ENCODE measurements at places on chromosomes 6 and 20.

DNA sequence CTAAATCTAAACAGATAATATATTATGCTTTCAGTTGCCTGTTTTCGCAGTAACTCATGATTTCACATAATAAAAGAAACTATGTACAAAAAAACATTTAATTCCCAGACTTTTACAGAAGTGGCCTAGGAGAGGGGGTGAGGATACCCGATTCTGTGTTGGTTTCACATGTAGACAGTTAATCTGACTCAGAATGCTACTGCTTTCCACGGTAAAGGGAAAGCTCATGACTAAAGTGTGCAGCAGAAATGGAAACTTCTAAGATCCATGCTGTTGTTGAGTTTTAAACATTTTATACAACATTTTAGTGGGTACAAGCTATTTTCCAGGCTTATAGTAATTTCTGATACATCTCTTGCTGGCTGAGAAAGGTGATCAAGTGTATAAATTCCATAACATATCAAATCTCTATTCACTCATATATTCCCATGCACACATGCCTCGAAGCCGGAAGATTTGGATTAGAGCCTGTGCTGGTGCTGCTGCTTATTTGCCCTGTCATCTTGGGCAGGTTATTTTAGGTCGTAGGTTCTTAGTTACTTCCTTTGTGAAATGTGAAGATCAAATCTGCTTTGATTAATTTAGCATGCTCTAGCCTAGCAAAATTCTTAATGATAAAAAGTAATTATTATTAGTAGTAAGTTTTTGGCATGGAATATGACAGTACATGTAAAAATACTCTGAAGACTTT is 896.7 kb upstream of the MAP3K7 start:
- DNase-seq = no peak

GRCh38 chr20:61332016-61332975 is 80.2 kb downstream of the CDH4 start:
- no peak for DNase-seq

GRCh38 chr6:43082806-43083655 is 6.9 kb downstream of the PTK7 start:
- no peak for DNase-seq

- DNase-seq = no peak
These were observed 54.9 kb downstream of the TENT5A start for GRCh38 chr6:81697559-81697958.

DNA sequence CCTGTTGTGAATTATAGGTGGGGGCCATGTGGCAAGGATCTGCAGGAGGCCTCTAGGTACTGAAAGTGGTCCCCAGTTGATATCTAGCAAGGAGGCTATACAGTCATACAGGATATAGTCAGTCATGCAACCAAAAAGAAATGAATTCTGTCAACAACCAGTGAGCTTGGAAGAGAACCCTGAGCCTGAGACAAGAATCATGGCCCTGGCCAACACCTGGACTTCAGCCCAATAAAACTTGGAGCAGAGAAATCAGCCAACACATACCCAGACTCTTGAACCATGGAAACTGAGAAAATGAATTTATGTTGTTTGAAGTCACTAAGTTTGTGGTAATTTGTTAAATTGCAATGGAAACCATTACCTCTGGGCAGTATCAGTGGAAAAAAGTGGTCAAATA is 370.2 kb downstream of the KIF16B start:
- no peak for DNase-seq

DNA sequence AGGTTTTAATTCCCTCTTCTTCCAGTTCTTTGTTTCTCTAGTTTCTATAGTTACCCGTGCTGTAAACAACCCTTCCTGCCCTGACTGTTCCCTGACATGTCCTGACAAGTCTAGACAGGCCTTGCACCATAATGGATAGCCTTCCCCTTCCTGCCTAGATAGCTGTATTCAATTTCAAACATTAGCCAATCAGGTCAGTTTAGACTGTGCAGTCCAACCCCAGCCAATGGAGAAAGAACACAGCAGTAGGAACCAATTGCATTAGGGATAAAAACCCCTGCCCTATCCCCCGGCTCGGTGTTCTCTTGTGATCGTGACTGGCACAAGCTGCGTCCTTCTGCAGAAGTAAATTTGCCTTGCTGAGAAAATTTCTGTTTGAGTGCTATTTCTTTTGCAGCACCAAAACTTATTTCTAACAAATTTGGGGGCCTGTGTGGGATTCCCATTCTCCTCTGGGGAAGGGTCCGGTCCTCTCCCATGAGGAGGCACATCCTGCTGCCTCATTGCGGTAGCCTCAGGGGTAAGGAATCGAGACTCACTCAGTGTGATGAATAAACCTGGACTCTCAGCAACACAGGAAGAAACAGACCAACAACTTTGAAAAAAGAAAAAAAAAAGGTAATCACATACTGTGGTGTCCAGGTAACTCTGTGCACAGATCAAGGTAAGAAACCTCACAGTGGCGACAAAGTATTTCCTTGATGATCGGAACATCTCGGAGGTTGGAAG is 248.7 kb upstream of the ECI2 start:
- DNase-seq = no peak

DNA sequence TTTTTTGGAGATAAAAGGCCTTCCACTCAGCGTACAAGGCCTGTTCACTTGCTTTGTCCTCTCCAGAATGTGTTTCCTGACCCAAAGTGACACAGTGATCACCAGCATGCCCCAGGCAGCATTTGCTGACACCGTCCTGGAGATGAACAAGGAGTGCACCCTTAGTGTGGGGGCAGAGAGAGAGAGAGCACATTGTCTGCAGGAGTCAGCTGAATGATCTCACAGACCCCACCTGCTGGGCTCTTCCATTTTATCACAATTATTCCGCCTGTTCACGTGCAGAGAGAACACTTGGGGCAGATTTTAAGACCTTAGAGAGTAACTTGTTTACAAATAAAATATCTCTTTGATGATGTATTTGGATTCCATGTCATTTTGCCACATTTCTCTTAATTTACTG is 22.4 kb upstream of the MAS1L start:
- no peak for DNase-seq

- DNase-seq = peak; percentile 77
These were observed 71.7 kb downstream of the RCAN2 start for GRCh38 chr6:46419576-46420002.

DNA sequence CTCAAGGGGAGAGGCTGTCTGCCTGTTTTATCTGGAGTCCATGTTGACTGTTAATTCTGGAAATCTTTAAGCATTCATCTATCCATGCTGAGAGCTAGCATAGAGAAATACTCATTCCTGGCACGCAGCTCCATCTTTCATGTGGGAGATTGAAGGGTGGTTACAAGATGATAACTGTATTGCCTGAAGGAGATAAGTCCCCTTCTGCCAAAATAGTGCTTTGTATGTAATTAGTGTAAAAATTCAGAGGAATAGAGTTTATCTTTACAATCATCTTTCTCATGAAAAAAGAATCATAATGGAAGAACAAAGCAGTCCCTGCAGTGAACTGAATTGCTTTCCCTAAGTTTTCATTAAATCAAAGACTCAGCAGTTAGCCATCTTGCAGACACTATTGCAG is 256.5 kb downstream of the SLC35F1 start:
- DNase-seq = no peak

GRCh38 chr6:152161501-152161900 is 354.0 kb downstream of the ESR1 start:
- no peak for DNase-seq

Data from inflammatory macrophage (primary cell).